ENCODE measurements at places on chromosomes 5 and 9. TPM values are rescaled to one million over a fixed set of nuclear protein-coding genes. Genes with fewer than 3 reads are reported as not detected.

DNA sequence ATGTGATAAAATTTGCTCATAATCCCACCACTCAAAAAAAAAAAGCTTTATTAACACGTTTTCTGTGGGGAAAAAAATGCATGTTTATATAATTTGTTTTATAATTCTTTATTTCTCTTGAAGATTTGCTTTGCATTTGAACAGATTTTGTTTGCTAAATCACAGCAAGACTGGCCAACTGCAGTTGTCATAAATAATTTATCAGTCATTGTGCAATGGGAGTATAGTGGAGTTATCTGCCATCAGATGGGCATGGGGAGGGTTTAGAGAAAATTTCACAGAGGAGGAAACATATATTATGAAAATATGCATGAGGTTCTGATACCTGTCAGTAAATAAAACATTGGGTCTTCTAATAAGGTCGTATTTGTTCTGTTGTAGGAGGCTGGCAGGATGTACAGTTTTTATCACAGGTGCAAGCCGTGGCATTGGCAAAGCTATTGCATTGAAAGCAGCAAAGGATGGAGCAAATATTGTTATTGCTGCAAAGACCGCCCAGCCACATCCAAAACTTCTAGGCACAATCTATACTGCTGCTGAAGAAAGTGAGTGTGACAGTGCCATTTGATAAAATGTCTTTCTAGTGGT is 23.8 kb downstream of the HSDL2 start:
- DNase-seq = no peak

- no peak for DNase-seq
Measured at GRCh38 chr9:35035851-35036701, 36.3 kb downstream of the VCP start.

- DNase-seq = no peak
Measured at GRCh38 chr5:34533582-34534522, 122.3 kb upstream of the RAI14 start.

Gene PKD2L2
- total RNA-seq = not detected
